Adrenal gland (tissue), 19 donors: ENCODE measurements at places on chromosomes 2 and 18.

- no peak overlapping the region for H3K4me3 ChIP-seq
- H3K27me3 ChIP-seq, result no peaks in the 10 kb centered on the region
- no peak overlapping the region for H3K27ac ChIP-seq
- no peaks in the 10 kb centered on the region for H3K36me3 ChIP-seq
- H3K4me1 ChIP-seq, result no peaks in the 10 kb centered on the region
- no peak for DNase-seq
These were observed 48.9 kb upstream of the NABP1 start for GRCh38 chr2:191629001-191629453.

GRCh38 chr18:62152844-62153243 lies 34.0 kb downstream of the PIGN start:
- H3K27ac ChIP-seq, result no peak overlapping the region
- H3K4me3 ChIP-seq, result no peak overlapping the region
- H3K36me3 ChIP-seq, result no peaks in the 10 kb centered on the region
- no peaks in the 10 kb centered on the region for H3K4me1 ChIP-seq
- no peaks in the 10 kb centered on the region for H3K27me3 ChIP-seq

DNA sequence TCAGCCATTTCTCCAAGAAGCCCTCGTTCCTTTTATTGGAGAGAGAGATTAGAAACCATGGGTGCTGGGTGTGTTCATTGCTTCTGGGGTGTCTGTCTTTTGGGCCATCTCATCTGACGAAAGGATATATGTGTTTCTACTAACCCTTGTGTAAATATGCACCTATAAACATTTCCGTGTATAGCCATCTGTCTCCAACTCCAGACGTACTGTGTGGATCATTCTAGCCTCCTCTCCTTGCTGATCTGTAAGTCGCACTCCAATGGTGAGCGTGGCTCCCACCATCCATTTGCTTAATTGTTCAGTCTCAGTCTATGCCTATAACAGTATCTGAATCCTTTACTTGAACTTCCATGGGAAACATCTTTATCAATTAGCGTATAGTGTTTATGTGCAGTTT lies 1.8 kb downstream of the RBFA start:
- H3K27me3 ChIP-seq, result no peaks in the 10 kb centered on the region
- DNase-seq, result no peak
- H3K36me3 ChIP-seq, result no peaks in the 10 kb centered on the region
- peaks cover 25% of the 10 kb centered on the region for H3K4me1 ChIP-seq
- H3K27ac ChIP-seq, result no peak overlapping the region
- no peak overlapping the region for H3K4me3 ChIP-seq

- no peak for DNase-seq
- H3K36me3 ChIP-seq, result no peaks in the 10 kb centered on the region
- no peaks in the 10 kb centered on the region for H3K4me1 ChIP-seq
- H3K27me3 ChIP-seq, result no peaks in the 10 kb centered on the region
These were observed 57.3 kb upstream of the RPL31 start for GRCh38 chr2:100944617-100945432.

DNA sequence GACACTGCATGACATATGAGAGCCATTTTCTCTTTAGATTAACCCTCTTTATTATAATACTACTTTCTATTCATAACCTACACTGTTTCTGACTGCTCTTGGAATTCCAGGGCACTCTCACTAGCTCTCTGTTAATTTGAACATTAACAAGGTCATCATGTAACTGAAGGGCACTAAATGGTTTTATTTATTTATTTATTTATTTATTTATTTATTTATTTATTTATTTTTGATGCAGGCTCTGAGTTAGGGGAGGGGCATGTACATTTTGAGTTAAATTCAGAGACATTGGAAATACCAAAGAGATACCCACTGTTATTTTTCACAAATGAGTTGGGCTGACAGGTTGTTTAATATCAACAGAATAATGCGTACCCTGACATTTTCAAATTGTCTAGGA lies 1038.7 kb upstream of the NRXN1 start:
- H3K36me3 ChIP-seq, result no peaks in the 10 kb centered on the region
- DNase-seq, result no peak
- H3K4me1 ChIP-seq, result no peaks in the 10 kb centered on the region
- H3K4me3 ChIP-seq, result no peak overlapping the region

DNA sequence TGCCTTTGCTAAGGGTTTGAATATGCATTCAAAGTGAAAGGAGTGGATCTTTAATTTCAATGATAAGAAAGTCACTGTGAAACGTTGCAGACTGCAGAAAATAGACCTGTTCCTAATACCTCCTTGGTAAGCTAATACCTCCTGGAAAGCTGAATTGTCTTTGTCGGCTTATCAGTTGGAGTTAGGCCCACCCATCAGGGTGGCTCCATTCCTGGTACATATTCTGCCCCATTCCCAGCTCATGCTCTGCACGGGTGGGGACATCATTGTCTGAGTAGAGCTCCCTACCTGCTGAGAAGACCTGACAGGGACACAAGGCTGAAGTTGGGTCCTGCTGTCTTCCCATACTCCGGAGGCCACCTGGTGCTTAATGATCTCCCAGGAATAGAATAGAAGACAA lies 203.3 kb downstream of the EN1 start:
- H3K4me3 ChIP-seq, result no peak overlapping the region
- H3K36me3 ChIP-seq, result no peaks in the 10 kb centered on the region
- H3K27ac ChIP-seq, result no peak overlapping the region
- no peaks in the 10 kb centered on the region for H3K4me1 ChIP-seq
- no peaks in the 10 kb centered on the region for H3K27me3 ChIP-seq

GRCh38 chr2:58515827-58516573 lies 274.9 kb upstream of the FANCL start:
- H3K27ac ChIP-seq, result no peak overlapping the region
- no peaks in the 10 kb centered on the region for H3K27me3 ChIP-seq
- H3K4me1 ChIP-seq, result no peaks in the 10 kb centered on the region
- no peaks in the 10 kb centered on the region for H3K36me3 ChIP-seq

- H3K27me3 ChIP-seq, result no peaks in the 10 kb centered on the region
- peaks cover 8% of the 10 kb centered on the region for H3K4me1 ChIP-seq
- peak; percentile 28 for DNase-seq
- H3K36me3 ChIP-seq, result no peaks in the 10 kb centered on the region
- peak overlapping the region; percentile 78 for H3K4me3 ChIP-seq
- no peak overlapping the region for H3K27ac ChIP-seq
These were observed 611 bp downstream of the TCF7L1 start for GRCh38 chr2:85133751-85134254.

DNA sequence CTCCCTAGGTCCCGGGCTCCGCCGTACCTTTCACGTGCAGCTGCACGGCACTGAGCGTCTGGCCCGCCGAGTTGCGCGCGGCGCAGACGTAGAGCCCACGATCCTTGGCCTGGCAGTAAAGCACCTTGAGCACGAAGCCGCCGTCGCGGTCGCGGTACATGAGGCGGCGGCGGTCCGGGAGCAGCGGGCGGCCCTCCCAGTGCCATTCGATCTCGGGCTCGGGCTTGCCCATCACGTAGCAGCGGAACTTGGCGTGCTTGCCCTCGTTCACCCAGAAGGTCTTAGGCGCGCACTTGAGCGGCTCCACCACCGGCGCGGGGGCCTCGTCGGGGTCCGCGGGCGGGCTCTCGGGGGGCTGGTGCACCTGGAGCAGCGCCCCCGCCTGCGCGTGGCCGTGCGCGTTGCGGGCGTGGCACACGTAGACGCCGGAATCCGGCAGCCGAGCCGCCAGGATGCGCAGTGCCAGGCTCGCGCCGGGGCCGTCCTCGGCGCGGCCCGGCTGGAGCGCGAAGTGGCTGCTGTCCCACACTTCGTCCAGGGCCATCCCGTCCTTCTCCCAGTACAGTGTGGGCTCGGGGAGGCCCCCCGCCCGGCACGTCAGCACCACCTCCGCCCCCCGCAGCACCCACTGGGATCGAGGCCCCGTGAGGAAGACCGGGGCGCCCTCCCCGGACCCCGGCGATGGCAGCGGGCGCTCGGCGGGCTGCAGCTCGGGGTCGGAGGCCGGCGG lies 980 bp downstream of the OBSL1 start:
- no peaks in the 10 kb centered on the region for H3K27me3 ChIP-seq
- H3K36me3 ChIP-seq, result peaks cover 18% of the 10 kb centered on the region
- H3K27ac ChIP-seq, result peak overlapping the region; percentile 92
- H3K4me3 ChIP-seq, result peak overlapping the region; percentile 54

DNA sequence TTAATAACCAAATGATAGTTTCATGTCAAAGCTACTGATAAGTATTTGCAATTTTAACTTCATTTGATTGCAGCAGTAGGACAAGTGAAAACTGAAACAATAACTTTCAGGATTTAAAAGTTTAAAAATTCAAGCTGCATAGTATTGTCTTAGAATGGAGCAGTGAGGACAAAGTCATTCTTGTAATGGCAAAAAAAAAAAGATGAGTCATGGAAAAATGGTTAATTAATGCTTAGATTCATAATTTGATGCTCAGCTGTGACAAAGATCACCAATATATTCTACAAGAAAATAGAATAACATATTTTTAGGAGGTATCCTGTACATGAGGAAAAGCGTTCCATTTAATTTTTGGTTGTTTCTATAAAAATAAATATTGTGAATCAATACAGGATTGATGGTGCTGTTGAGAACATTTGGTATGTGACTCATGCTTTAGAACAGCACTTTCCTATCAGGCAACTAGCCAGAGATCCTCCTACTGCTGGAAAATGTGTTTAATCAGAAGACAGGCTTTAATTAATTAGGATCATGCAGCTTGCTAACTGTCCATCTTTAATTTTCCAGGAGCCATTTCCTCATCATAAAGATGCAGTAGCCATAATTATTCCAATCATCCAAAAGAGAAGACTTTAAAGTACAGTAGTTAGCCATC lies 239.0 kb upstream of the MMADHC start:
- no peak overlapping the region for H3K27ac ChIP-seq
- no peaks in the 10 kb centered on the region for H3K4me1 ChIP-seq
- H3K27me3 ChIP-seq, result no peaks in the 10 kb centered on the region
- no peaks in the 10 kb centered on the region for H3K36me3 ChIP-seq

DNA sequence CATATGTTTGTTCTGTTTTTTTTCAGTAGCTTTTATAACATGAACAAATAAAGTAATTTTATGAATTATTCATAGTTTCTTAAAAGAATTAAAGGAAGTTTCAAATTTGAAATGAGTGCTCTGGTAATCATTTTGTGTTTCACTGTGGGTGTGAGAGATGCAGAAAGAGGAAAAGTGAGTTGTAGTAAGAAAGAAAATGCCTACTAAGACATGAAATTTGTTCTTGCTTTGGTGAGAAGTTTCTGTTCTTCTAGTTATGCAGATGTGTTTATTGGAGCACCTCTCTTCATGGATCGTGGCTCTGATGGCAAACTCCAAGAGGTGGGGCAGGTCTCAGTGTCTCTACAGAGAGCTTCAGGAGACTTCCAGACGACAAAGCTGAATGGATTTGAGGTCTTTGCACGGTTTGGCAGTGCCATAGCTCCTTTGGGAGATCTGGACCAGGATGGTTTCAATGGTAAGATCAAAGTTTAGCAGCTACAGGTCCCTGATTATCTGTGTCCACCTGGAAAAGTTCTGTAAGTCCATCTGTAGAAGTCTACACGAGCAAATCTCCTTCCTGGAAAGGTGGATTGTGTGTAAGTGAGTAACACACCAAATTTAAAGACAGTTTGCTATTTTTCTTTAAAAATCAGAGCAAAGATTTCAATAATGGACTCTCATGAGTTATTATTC lies 51.4 kb downstream of the ITGAV start:
- H3K27me3 ChIP-seq, result no peaks in the 10 kb centered on the region
- no peak overlapping the region for H3K27ac ChIP-seq
- H3K4me3 ChIP-seq, result no peak overlapping the region
- H3K36me3 ChIP-seq, result peaks cover 33% of the 10 kb centered on the region

- no peaks in the 10 kb centered on the region for H3K36me3 ChIP-seq
- DNase-seq, result no peak
- no peaks in the 10 kb centered on the region for H3K27me3 ChIP-seq
- H3K4me3 ChIP-seq, result no peak overlapping the region
- no peak overlapping the region for H3K27ac ChIP-seq
- H3K4me1 ChIP-seq, result no peaks in the 10 kb centered on the region
These were observed 36.4 kb downstream of the ICOS start for GRCh38 chr2:203973000-203973399.

- DNase-seq, result no peak
- H3K27ac ChIP-seq, result no peak overlapping the region
- H3K36me3 ChIP-seq, result no peaks in the 10 kb centered on the region
- H3K4me3 ChIP-seq, result no peak overlapping the region
- H3K4me1 ChIP-seq, result no peaks in the 10 kb centered on the region
- H3K27me3 ChIP-seq, result no peaks in the 10 kb centered on the region
These were observed 64.7 kb upstream of the EDAR start for GRCh38 chr2:109053716-109054115.

DNA sequence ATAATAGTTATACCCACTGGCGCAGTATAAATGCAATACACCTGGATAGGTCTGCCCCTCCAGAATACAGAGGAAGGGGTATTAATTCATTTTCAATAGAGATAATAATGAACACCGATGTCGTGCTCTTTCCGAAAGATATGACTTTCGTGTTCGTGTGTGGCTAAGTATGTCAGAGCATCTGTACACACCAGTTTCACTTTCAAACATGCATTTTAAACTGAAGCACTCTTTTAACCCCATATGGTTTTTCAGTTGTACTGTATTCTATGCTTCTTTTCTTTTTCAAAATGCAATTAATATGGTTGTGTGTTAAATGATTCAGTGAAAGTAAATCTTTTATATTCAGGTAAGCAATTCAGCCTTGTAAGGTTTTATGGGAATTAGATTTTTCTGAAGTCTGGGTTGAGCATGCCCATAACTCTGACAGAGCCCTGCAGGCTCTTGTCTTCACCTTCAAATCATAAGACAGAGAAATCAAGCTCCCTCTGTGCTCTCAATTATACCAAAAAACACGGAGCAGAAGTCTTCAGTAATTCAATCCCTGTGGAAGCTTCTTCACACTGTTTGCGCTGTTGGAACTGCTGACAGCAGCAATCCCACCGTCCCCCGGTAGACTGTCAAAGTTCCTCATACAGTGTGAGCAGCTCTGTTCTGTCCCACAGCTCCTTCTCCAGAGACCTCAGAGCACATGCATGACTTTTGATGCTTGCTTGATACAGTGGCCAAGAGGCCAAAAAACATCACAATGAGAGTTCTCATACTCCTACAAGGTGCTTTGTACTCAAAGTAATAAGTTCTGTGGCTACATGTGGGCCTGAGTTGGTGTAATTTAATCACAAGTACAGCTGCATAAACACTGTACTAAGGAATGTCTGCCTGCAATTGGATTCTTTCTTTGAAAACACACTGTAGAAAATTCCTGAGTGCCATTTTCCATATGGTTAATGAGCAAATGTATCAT lies 186.8 kb downstream of the ZNF521 start:
- no peak overlapping the region for H3K27ac ChIP-seq
- DNase-seq, result no peak
- no peaks in the 10 kb centered on the region for H3K4me1 ChIP-seq
